CD4-positive, alpha-beta T cell treated with Interleukin-21 for 1 hour (primary cell): ENCODE measurements at places on chromosomes 2 and 18.

DNA sequence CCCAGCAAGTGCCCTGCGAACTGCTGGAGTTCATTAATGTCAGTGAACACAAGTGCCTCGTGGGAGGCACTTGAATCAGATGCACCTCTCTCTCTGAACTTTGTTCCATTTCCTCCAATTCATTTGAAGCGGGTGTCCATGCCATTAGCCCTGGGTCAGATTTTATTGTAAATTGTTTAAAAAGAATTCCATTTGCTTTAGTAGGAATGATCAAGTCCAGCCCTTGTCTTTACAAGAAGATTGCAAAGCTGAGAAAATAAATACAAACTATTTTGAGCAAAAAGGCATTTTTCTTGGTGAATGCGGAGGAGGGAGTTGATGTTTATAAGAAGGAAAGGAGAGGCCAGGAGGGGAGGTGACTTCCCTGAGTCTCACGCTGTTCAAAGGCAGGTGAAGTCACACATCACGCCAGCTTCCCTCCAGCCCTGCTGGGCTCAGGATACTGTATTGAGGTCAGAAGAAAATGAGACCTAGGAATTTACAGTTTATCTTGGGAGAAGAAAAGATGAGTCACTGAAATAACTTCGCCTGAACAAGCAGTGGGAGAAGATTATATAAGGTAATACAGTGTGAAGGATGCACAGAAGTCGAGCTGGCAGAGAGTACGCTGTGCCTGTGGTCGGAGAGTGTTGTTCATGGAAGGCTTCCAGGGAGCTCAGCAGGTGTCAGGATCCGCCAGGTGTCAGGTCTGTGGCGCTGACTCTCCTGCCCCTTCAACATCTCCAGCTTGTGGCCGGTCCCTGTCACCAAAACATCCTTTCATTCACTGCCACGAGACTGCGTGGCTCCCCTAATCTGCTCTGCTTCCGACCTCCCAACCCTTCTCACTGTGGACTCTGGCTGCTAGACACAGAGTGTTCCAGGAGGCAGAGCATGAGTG lies 36.5 kb downstream of the EFR3B start:
- DNase-seq = no peak

- DNase-seq = no peak
These were observed 169.2 kb downstream of the CDH20 start for GRCh38 chr18:61502472-61502871.

DNA sequence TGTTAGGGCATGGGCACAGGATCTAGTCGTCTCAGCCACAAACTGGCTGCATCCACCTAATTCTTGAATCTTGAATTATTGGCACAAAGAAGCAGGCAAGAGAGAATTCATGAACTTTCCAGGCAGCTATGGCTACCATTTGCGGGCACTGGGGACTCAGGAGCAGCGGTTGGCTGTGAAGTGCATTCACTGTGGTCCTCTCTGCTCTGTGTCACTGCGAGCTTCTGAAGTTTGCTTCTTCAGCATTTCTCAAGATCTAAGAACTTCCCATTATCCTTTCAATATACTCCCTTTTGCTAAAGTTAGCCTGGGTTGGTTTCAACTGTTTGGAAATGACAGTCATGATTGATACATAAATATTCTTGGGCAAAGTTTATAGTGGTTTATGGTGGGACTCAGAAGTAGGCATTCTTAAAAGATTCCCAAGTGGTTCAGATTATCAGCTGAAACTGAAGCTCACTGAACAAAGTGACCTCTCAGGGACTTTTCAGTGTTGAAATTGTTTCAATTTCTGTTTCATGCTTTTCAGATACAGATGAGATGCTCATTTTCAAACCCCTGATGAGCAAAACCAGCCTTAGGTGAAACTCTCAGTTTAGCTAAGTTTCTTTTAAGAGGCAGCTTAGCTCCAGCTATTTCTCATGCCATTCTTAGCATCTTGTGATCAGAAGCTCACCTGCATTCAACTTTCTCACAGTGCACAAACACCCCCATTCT lies 1258.3 kb upstream of the GYPC start:
- DNase-seq = no peak

DNA sequence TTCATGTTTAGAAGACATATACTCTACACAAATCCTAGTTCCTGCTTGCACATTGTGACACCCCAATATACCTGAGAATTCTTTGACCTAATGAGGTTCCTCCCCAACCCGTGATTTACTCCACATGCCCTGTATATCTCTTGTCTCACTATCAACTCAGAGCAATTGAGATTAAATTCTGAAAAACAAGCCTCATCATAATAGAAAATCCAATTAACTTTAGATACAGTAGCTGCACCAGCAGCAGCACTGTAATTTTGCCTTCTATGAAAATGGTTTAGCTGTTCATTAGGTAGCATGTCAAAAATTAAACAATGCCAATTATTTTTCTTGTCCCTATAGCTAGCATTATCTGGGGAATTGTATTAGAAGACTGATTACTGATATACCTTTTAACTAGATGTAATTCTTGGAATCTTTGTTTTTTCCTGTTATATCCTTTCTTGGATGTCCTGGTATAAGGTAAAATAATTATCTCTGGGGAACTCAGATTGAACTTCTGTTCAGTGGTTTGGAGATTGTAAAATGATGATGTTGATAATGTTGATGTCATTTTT lies 218.9 kb upstream of the TANK start:
- no peak for DNase-seq

DNA sequence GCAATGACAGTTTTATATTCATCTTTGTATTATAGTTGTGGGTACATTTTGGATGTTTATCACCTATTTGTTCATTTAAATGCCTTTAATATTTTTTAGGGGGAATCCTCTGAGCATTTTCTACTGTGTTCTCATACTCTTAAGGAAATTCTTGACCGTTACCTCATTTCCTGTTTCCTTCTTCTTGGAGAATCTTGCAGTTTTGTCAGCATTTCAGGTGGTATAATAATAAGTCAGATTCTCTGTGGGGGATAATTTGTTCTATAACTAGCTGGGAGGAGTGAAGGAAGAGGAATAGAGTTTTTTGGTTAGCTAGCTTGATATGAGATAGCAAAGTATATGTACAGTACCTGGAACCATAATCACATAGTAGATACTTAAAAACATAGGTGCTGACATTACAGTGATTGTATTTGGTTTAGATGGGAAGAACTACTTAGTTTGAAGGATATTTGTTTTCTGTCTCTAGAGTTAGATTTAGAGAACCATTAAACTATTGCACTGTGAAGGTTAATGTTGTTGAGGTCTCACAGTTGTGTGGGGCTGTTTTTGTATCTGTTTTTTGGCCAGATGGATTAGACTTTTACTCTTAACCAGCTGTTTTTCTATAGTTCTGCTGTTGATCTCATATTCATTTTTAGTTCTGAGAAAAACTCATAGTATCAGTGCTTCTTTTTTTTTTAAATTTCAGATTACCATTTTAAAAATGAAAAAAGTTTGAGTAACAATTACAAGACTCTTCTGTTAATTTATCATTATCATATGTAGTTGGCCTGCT lies 14.2 kb downstream of the MTX2 start:
- no peak for DNase-seq

DNA sequence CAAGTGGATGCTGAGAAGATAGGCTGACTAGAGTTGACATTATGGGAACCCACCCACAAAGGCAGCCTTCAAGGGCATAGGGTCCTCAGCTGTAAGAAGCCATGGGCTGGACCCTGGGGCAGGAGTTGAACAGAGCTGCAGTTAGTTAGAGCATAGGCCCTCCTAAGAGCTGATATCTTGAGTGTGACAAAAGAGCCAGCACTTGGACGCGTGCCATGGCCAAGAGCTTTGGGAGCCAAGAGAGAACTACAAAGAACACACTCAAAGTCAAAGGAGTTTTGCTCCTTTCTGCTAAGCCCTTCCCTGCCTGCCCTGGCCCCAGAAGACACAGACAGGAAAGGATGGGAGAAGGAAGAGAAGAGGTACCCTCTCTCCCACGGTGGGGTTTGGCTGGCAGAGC lies 29.9 kb upstream of the AGAP1 start:
- DNase-seq = no peak

GRCh38 chr2:95728878-95729596 lies 137.2 kb downstream of the TRIM43 start:
- peak; percentile 41 for DNase-seq

DNA sequence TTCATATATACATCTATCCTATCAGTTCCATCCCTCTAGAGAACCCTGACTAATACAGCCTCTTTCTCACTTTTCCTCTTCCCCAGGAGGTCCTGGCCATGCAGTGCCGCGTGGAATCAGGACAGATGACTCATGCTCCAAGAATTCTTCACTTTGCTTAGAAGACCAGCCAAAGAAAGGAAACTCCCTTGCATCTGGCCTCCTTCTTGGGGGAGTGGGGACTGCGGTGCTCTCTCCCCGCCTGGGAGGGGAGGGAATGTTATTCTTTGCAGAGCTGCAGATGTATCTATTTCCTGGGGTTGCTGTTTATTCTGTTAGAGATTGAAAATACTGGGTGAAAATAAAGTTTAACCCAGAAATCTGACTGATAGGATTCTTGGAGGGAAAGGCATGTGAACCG lies 111.5 kb upstream of the SH3BP4 start:
- no peak for DNase-seq

GRCh38 chr2:80476535-80477117 lies 172.1 kb upstream of the LRRTM1 start:
- no peak for DNase-seq

- DNase-seq = no peak
These were observed 301.2 kb downstream of the NCKAP5 start for GRCh38 chr2:133266926-133267590.

- DNase-seq = no peak
These were observed 92.9 kb downstream of the ACKR3 start for GRCh38 chr2:236662231-236663185.

- no peak for DNase-seq
These were observed 116.4 kb upstream of the FANCL start for GRCh38 chr2:58357521-58357920.

- DNase-seq = no peak
These were observed 230.9 kb upstream of the FSIP2 start for GRCh38 chr2:185507719-185508118.

DNA sequence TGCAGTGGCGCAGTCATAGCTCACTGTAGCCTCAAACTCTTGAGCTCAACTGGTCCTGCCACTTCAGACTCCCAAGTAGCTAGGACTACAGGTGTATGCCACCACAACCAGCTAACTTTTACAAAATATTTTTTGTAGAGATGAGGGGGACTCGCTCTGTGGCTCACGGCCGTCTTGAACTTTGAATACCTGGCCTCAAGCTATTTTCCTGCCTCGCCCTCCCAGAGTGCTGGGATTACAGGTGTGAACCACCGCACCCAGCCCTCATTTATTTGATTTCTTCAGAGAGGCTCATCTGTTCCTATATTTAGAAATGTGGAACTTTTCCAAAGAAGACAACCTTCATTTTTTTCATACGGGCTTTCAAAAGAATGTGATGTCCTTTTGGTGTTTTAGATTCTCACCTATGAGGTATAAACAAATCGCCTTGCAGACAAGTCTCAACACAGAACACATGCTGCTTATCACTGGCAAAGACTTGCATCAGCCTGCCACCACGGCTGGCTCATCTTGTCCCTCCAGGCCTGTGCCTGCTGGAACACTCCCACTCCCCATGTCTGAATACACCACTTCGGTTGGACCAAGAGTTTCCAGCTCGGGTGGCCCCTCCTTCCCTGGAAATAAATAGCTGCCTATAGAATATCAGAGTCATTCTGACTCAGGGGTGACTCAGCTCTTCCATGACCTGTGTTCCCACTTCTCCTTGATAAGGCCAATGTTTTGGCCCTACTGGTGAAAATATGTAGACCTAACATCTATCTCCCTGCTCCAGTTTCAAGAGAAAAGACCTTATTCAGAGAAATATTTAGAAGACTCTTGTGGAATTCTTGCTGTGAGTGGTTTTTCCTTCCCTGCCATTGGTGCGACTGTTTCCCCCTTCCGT lies 202.6 kb downstream of the TGIF1 start:
- no peak for DNase-seq

GRCh38 chr2:100818606-100819369 lies 1.2 kb upstream of the NPAS2 start:
- no peak for DNase-seq

- DNase-seq = no peak
These were observed 166.3 kb downstream of the NRP2 start for GRCh38 chr2:205848601-205849000.

DNA sequence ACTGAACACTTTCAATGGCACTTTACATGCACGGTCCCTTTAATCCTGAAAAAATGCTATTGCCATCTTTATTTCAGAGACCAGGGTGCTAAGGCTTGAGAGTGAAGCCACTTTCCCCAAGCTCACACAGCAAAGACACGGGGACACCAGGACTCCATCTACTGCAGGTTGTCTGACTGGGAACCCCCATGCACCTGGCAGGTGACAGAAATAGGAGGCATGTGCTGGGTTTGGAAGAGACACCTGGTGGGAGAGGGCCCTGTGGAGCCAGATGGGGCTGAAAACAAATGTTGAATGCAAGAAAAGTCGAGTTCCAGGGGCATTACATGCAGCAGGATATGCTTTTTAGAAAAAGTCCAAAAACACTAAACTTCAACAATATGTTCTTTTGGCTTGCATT lies 5.2 kb upstream of the EHD3 start:
- DNase-seq = no peak

- no peak for DNase-seq
These were observed 1376.4 kb upstream of the CRIM1 start for GRCh38 chr2:34979148-34979547.

- peak; percentile 47 for DNase-seq
These were observed 51.8 kb downstream of the WDR7 start for GRCh38 chr18:56702946-56703345.

- DNase-seq = no peak
These were observed 76.2 kb downstream of the ATAD2B start for GRCh38 chr2:23850564-23851256.

DNA sequence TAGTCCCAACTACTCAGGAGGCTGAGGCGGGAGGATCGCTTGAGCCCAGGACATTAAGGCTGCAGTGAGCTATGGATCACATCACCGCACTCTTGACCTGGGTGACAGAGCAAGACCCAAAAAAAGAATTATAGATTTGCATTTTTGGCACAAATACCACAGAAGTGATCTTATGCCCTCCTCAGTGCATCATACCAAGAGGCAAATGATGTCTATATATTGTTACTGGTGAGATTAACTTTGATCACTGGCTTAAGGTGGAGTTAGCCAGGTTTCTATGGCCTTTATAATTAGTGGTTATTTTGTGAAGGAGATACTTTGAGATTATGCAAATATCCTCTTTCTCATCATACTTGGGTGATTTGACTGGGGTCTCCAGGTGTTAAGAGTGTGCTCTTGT lies 22.1 kb upstream of the CATIP start:
- no peak for DNase-seq

- no peak for DNase-seq
These were observed 316.7 kb upstream of the CHAC2 start for GRCh38 chr2:53450923-53451322.

- no peak for DNase-seq
These were observed 137.4 kb upstream of the DLX2 start for GRCh38 chr2:172239944-172240590.

DNA sequence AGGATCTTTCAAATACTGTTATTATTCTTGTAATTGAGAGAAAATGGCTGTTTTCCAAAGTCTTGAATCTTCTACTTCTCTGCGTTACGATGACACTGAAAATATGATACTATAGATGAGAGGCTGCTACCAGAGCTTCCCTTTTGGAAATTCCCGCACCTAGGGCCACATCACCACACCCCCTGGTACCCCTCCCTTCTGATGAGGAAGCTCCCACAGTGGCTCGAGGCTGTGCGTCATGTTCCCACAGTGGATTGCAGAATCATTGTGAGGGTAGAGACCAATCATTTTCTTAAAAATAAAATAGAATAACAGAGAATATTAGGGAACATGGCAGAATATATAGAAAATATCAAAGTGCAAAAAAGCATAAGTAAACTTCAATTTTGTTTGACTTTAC lies 268.9 kb upstream of the SMIM21 start:
- DNase-seq = no peak

GRCh38 chr2:160005908-160006307 lies 56.5 kb downstream of the PLA2R1 start:
- DNase-seq = no peak

- peak; percentile 56 for DNase-seq
These were observed 114.1 kb upstream of the NDUFV2 start for GRCh38 chr18:8988260-8988871.
